ENCODE measurements at places on chromosomes 2 and 18.

- no peak for DNase-seq
Measured at GRCh38 chr18:44852818-44853217, 172.1 kb downstream of the SETBP1 start.

DNA sequence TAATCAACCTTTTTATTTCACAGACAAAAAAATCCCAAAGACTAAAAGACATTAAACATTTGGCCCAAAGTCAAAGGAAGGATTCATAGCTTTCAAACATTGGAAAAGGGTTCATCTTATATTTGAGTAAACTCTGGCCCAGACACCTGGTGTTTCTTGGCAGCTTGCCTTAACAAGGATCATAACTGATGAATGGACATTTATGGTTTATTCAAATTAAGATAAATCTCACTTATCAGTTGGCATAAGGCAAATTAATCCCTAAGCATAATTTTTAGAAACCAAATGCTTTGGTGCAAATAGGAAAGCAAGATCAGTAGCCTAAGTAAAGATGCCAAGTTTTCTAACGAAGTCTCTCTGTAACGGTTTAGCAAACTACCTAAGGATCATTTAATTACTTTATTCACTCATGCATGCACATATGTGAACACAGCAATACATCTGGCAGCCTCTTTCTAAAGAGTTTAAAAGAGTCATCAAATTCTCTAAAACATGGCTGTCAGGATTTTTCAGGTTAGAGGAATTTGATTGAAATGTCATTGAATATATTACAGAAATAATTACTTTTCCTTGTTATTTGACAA lies 323.4 kb upstream of the RBMS1 start:
- no peak for DNase-seq

GRCh38 chr2:224046752-224047151 lies 7.7 kb upstream of the SERPINE2 start:
- DNase-seq = no peak

DNA sequence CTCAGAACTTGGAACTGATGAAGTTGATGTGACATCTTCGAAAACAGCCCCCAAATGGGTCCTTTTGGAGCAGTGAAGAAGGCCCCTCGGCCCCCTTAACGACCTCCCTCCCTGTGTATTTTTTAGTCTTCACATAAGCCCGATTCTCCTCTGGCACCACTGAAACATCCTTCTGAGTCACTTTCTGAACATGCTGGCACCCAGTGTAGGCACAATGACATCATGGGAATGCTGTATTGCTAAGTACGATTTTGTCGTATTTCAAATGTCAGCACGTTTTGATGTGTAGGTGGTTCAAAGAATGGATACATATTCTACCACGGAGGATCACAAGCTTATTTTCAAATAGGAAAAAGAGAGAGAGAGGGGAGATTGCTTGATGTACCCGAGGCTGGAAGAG lies 111.7 kb upstream of the RIOK3 start:
- DNase-seq = no peak

GRCh38 chr2:23489471-23490322 lies 104.7 kb downstream of the KLHL29 start:
- no peak for DNase-seq

DNA sequence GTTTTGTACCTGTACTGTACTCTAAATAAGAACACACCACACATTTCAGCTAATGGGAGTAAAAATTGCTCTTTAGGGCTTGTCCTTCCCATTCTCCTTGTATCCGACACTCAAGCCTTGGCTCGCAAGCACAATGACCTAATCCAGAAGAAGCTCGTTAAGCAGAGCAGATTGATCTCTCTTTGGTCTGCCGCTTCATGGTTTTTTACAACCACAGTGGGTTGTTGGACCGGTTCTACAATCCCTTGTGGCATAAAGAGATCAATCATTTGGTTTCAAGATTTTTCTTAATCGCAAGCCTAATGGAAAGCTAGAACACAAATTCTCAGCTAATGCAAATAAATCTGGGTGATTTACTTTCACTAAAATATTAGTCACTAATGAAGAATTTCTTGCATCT lies 662.1 kb downstream of the LRP1B start:
- DNase-seq = no peak

GRCh38 chr2:32136097-32136496 lies 29.6 kb upstream of the SLC30A6 start:
- no peak for DNase-seq

- no peak for DNase-seq
Measured at GRCh38 chr2:70380621-70381020, 78.8 kb upstream of the FAM136A start.

GRCh38 chr18:37330173-37330572 lies 235.4 kb downstream of the CELF4 start:
- DNase-seq = no peak

GRCh38 chr2:109271920-109272319 lies 142.9 kb downstream of the SH3RF3 start:
- DNase-seq = no peak

GRCh38 chr18:77220726-77221125 lies 28.9 kb upstream of the GALR1 start:
- DNase-seq = no peak

DNA sequence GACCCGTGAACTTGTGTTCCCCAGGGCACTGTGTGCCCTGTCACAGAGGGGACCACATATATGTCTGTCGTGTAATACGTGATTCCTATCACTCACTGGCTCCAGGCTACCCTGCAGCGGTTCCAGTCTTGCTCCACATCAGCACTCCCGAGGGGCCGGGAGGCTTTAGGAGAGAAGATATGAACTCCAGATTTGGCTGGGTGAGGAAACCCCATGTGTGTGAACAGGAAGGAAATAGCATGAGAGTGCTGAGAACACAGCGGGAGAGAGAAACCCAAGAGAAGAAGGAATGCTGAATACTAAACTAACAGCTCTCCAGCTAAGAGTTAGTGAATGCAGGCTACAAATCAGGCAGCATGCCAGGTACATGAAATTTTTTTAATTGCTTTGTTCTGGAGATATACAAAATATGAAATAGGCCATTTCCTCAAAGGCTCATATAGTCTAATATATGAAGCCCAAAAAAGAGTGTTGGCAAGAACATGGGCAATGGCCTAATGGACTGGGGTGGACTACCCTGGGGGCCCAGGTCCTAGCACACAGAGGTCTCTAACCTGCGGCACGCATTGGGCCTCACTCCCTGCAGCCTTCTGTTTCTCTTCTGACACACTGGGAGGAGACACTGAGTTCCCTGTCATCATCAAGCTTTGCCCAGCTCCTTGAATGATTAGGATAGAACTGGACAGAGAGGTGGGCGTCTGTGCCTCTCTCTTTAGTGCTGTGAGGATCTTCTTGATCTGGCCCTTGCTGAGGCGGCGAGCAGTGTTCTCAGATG lies 372.8 kb upstream of the RAB6C start:
- no peak for DNase-seq

DNA sequence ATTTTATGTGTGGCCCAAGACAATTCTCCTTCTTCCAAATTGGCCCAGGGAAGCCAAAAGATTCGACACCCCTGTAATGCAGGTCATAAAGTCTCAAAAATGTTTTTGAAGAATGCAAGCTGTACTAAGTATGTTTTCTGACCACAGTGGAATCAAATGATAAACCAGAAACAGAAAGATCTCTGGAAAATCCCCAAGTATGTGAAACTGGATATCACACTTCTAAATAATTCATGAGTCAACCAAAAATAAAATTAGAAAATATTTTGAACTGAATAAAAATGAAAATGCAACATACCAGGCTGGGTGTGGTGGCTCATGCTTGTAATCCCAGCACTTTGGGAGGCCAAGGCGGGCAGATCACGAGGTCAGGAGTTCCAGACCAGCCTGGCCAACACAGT lies 34.1 kb upstream of the UBE2F start:
- DNase-seq = no peak

- DNase-seq = no peak
Measured at GRCh38 chr2:69575926-69576325, 67.6 kb downstream of the AAK1 start.

DNA sequence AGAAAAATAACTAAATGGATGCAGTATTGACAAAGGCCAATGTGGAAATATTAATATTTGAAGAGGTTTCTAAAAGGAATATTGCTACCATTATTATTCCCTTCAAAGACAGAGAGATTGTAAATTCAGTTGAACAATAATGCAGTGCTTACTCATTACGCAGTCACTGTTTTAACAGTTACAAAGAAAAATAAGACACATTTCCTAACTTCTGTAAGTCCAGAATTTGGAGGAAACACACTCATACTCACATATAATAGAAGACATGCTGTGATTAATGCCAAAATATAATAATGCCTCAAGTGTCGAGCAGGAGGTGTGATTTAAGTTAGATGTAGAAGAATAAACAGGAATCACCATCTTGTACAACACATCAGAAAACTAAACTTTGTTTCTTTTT lies 389.2 kb downstream of the FBXO15 start:
- no peak for DNase-seq

DNA sequence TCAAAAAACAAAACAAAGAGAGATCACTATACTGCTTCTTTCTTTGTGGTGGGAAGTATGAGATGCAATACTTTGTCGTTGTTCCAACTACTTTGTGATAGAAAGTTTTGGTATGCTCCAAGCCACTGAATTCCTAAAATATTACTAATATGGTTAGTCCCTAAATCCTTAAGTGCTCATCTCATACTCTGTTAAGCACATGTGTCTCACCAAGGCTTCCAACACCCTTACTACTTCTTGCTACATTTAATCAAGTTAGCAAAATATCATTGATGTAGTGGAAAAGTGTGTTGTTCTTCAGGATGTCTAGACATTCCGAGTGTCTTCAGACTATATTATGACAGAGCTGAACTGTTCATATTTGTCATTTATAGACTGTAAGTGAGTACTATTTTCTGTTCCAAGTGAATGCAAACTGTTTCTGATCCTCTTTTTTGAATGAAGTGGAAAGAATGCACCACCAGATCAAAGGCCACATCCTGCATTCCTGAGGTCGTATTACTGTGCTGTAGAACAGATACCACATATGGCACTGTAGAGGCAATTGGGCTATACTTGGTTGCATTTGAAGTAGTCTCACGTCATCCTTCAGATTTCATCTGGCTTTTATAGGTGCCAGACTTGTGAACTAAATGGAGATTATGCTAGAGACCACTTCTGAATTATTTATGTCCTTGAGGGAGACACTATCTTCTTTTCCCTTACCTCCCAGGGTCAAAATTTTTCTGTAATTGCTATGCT lies 298.4 kb upstream of the ZNF521 start:
- no peak for DNase-seq

DNA sequence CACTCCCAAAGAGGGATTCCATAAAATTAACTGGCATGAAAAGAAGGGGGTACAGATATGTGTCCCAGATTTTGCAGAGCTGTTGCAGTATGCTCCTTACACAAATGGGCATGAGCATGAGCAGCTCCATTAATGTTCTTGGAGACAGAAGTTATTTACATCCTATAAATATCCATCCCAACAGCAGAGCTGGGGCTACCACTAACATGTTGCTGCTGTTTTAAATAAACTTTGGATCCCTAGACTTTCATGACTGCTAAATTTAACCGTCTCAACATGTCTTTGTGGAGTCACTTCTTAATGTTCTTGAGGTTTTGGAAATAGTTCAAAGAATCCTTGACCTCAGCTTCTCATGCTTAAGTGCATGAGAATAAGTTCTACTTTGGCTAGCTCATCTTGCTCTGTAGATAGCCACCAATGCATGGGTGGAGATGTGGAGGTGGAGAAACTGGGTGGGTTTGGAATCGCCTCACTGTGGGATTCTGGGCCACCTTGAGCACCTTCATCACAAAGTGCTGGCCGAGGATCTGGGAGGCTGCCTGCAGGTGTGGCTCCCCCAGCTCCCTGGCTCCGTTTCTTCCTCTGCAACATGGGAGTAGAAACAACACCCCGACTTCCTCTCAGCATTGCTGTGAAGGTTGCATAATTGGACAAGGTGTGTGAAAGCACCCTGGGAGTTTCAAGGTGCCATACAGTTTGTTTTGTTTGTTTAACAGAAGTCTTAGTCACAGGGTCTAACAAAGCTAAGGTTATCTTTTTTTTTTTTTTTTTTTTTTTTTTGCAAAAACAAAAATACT lies 307.2 kb downstream of the MYCN start:
- DNase-seq = no peak

DNA sequence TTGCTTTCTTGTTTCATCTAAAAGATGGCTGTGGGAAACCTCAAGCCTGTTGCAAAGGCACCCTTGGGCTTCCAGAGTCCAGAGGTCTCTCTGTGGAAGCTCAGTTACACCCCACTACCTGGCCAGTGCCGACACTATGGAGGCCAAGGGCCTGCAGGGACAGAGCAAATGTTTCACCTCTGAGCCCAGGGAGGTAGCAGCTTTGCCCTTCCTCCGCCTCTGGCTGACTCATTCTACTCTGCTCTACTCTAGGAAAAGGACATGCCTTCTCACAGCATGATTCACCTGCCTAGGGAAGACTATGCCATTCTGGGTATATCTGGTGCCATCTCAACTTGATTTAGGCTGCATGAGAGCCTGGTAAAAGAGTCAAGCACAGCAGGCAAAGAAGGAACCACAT lies 12.2 kb downstream of the MYOM1 start:
- DNase-seq = no peak

DNA sequence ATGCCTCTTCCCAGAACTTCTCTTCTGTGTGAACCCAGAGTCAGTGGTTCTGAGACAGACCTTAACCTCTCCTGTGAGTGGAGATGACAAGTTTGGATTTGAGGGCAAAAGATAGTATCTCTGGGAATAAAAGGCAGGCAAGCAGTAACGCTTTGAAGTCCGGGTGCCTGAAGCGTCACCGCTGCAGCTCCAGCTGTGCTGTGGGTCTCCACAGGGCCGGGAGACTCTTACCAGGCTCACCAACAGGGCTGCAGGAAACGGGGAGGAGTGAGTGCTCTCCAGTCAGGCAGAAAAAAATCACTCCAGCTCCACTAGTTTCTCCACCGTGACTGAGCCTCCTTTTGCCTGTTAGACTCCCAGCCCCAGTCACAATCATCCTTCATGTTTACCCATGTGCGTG lies 79.7 kb upstream of the MAP4K4 start:
- no peak for DNase-seq

GRCh38 chr2:162267996-162268395 lies 24.8 kb upstream of the FAP start:
- no peak for DNase-seq

GRCh38 chr2:136167721-136168475 lies 49.9 kb upstream of the CXCR4 start:
- no peak for DNase-seq

DNA sequence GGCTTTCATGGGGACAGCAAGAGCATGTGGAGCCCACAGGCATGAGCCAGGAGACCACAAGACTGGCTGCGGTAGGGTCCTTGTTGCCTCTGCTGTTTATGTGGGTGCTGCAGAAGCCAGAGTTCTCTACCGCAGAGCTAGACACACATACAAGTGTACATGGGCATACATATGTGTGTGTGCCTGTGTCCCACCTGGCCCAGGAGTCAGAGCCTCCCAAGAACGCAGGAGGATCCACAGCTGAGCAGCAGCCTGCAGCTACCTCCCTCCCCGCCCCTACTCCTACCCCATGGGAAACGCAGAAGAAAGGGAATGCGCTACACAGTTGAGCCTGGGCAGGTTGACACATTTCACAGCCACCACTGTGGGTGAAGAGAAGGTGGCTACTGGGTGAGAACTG lies 438.1 kb upstream of the SMIM21 start:
- no peak for DNase-seq

DNA sequence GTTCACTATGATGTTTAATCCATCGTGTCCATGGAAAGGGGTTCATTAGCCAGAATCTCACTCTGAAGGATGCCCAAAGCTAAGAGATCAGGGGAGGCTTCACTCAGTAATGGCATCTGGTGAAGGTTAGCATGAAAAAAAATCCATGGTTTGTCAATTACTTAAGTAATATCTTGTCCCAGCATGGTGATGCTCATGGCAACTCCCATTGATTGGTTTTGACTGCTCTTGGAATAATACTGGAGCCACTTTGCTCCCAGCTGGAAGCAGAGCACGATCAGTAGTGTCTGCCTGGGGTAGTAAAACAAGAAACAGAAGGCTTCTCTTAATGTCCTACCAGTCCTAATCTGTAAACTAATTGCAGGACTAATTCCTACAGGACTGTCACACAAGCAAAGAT lies 799.4 kb downstream of the CNTNAP5 start:
- no peak for DNase-seq

Data from stimulated activated CD8-positive, alpha-beta memory T cell treated with anti-CD3 and anti-CD28 coated beads, Interleukin-4, amount 100 ng/mL, for 4 hours (primary cell).